Left colon (tissue), 2 donors: ENCODE measurements at places on chromosomes 13 and 19. TPM values are rescaled to one million over a fixed set of nuclear protein-coding genes. Genes with fewer than 3 reads are reported as not detected.

The SULT2B1 gene
- total RNA-seq, result 0.87 TPM

DNA sequence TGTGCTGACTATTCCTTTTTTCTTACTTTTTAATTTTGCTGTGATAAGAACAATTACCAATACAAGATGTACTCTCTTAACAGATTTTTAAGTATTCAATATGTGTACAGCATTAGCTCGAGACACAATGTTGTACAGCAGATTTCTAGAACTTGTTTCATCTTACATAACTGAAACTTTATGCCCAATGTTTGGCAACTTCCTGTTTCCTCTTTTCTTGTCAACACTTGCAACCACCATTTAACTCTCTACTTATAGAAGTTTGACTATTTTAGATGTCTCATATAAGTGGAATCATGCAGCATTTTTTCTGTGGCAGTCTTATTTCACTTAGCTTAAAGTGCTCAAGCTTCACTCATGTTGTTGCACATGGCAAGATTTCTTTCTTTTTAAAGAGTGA is 1426.8 kb downstream of the SLITRK5 start:
- DNase-seq, result no peak

- DNase-seq, result no peak
Measured at GRCh38 chr19:5910638-5910907, 3.5 kb upstream of the CAPS start.

DNA sequence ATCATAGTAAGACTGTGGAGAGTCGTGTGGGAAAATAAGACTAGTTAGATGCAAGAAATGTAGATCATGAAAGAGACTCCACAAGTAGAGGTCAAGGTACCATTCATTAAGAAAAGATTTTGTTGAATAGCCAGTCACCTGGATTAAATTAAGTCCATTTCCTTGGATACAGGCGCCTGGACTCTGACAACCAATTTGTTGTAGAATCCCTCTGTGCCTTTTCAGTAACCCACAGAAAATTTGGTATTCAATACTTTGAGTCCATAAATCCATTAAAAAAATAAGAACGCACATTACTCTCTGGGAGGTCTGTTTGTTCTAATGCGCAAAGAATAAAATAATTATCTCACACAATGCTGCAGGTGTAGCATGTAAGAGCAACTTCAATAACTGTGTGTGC is 469.4 kb downstream of the KLF12 start:
- DNase-seq, result no peak

DNA sequence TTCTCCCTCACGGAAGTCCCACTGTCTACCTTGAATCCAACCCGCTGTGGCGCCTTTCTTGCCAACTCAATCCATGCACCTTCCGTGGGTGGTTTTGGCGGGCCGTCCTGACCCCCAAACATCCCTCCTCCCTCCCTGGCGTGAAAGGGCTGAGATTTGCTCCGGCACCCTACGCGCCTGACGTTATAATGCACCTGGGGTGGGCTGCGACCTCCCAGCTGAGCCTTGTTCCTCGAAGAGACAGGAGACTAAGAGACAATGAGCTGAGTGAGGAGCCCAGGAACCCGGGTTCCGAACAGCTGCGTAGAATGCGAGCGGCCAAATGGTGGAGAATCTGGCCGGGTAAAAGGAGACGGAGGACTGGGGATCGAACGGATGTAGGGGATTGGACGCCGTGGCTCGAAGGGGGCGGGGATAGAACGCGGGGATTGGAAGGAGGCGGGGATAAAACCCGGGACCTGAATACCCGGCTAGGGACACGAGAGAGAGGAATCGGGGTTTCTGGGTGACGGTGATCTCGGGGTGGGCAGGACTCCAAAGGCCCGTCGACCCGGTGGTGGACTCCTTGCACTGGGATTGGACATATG is at the start of gene CPT1C:
Gene CPT1C, plus strand, starts transcription at position 461 of the 587 bp plus-strand sequence. CDS start 1,137 bp downstream, outside the sequence.
- DNase-seq, result peak; percentile 77
